ENCODE measurements at places on chromosomes 7 and 10.

- DNase-seq = peak; percentile 73
These were observed 2.6 kb downstream of the STK31 start for GRCh38 chr7:23712368-23713284.

DNA sequence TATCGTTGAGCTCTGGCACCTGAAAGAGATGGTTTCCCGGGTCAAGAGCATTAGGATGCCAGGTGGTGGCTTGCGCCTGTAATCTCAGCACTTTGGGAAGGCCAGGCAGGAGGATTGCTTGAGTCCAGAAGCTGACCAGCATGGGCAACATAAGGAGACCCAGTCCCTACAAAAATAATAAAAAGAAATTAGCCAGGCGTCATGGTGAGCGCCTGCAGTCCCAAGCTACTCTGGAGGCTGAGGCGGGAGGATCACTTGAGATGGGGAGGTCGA is 6.1 kb upstream of the KCP start:
- no peak for DNase-seq

- peak; percentile 34 for DNase-seq
These were observed 24.1 kb upstream of the FFAR4 start for GRCh38 chr10:93542358-93542791.

DNA sequence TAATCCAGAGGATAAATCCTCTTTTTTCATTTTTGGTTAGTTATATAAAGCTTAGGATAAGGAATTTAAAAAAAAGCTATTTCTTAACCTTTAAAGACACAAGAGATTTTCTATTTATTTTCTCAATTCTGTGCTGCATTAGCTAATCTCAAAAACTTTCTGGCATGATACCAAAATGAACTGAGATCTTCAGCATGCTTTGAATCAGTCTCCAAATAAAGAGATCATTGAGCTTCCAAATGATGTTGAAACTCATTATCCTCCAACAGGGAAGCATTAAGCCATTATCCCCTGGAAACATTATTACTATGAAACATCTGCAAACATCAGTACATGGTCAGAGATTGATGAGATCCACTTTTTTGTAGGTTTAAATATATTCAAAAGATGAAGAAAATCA is 350.3 kb upstream of the TEX47 start:
- DNase-seq = no peak

- peak; percentile 82 for DNase-seq
These were observed 18.2 kb downstream of the MYOF start for GRCh38 chr10:93463723-93464476.

DNA sequence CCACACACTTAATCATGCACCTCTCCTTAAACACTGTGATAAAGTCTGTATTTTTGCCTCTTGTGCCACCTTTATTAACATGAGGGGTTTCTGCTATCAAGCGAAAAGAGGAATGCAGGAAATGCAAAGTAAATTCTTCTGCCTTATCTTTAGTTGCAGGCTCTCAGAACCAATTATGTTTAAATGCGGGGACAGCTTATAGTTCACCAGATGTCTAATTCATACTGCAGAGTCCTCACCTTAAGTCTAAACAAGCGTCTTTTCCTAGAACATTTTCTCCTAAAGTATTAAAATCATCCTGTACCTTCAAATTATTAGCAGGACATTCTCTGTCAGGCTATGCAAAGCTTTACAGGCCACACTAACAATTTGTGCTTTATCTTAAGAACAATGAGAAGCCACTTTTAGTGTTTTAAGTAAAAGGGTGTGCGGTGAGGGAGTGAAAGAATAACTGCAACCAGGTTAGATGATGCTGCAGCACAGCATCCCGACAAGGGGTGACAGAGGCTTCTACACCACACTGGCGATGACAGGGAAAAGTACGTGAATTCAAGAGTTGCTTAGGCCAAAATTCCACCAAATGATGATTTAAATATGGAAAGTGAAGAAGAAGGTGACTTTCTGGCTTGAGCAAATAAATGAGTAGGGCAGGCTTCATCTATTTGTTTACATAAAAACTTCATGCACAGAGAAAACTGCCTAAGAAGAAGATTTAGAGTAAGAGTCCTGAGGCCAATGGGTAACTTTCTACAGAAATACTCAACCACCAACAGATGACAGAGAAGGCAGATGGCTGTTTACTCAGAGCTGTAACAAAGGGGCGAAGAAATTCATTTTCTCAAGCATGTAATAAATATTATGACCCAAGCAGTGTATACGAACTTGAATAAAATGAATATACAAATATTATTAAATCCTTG is 36.0 kb downstream of the EZH2 start:
- DNase-seq = no peak

- DNase-seq = no peak
These were observed 277.7 kb downstream of the DNAJB6 start for GRCh38 chr7:157614457-157615020.

DNA sequence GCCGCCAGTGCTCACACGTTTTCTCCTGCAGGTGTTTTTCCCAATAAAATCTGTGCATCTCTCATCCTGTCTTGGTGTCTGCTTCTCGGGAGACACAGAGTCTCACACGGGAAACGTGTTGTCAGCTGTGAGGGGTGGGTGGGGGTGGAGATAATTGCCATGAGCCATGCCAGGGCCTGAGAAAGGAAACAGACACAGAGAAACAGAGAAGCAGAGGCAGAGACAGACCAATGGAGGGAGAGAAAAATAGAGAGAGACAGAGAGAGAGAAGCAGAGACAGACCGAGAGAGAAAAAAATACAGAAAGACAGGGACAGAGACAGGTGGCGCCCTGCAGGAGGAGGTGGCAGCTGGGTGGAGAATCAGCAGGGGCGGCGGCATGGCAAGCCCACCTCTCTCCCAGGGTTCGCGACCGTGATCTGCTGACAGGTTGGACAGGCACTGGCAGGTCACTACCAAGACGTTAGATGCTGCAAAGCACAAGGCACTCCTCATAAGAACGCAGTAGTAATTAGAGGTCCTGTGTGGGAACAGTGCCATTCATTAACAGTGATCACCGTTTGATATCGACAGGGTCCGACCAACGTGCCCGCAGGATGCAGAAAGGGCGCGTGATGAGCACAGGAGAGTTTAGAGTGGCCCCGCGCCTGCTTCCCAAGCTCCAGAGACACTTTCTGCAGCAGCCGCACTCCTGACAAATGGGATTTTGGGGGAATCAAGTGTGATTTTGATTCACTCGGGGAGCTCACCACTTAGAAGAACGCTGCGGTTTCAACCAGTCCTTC is 70.5 kb upstream of the INSIG1 start:
- DNase-seq = no peak

DNA sequence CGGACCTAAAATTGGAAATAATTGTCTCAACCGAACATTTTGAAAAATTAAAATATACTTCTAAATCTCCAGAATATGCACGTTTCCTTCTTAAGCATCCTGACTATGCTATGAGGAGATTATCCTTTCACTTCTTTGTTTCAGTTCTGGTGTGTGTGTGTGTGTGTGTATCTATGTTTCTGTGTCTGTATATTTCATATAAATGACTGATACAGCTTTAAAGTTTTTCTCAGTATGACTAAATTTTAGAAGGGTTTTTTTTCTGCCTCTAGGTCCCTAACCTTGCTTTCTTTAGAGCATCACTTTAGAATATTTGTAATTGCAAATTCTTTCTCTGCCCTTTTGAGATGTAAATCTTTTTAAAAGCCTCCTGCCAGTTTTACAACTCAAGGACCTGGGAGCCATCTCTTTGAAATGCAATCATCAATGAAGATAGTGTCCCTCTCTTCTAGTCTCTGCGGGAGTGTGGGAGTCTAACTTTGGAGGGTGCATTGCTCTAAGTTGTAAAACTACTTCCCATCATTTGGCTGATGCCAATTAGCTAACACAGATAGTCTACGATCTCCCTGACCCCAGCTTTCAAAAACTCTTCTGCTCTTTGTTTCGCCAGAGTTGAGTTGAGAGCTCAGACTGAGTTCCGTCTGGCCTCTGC is 782.0 kb upstream of the ZWINT start:
- no peak for DNase-seq

DNA sequence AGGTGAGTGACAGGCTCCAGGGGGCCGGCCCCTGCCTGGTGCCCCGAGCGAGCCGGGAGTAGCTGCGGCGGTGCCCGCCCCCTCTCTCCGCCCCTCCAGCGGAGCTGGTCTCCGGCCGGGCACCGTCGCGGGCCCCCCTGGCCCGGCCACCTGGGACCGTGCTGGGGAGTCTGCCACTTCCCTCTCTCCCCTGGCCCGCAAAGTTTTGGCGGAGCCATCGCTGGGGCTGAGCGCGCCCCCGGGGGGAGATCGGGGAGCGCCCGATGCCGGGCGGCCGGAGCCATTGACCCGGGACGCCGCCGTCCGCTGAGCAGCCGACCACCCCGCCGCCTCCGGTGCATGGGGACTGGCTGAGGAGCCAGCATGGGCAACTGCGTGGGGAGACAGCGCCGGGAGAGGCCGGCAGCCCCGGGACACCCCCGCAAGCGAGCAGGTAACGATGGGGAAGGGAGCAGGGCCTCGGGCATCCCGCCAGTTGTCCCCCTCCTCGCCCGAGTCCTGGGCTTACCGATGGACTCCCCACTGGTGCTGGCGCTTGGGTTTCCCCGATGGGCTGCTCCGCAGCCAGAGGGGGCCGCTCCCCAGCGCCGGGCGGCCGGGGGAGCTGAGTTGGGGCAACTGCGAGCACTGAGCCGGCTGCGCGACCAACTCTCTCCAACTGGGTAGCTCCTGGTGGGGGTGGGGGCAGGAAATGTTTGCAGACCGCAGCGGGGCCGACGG is at the start of gene UBTD1:
Gene UBTD1, plus strand, starts transcription at position 84 of the 720 bp plus-strand sequence. Its CDS starts 280 bp downstream, at position 364.
- DNase-seq = peak; percentile 73

- no peak for DNase-seq
These were observed 36.9 kb downstream of the STK32C start for GRCh38 chr10:132270721-132271457.

- no peak for DNase-seq
These were observed 44.5 kb downstream of the MKI67 start for GRCh38 chr10:128081720-128082119.

DNA sequence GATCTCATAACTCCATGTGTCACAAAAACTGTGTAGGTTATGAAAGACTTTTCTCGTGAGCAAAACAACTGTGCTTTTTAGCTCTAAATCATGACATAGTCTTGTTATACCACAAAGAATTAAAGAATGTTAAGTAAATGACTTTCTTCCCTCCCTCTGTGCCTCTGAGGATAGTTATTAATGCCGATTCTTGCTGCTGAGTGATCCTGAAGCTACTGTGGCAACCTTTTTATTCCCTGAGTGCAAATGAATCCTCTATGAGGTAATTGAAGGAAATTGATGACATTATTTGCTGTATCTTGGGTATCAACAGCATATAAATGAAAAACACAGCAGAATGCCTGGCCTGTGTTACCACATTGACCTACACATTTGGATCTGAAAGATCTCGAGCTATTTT is 142.2 kb upstream of the HDAC9 start:
- no peak for DNase-seq

- DNase-seq = no peak
These were observed 9.4 kb downstream of the EFCAB10 start for GRCh38 chr7:105571891-105572290.

- DNase-seq = no peak
These were observed 59.7 kb downstream of the DNAJB6 start for GRCh38 chr7:157396316-157397035.

- no peak for DNase-seq
These were observed 61.0 kb upstream of the SFMBT2 start for GRCh38 chr10:7471720-7472367.

- no peak for DNase-seq
These were observed 7.1 kb upstream of the FAM204A start for GRCh38 chr10:118349235-118349634.

GRCh38 chr10:69682955-69683474 is 53.0 kb downstream of the FAM241B start:
- DNase-seq = no peak

DNA sequence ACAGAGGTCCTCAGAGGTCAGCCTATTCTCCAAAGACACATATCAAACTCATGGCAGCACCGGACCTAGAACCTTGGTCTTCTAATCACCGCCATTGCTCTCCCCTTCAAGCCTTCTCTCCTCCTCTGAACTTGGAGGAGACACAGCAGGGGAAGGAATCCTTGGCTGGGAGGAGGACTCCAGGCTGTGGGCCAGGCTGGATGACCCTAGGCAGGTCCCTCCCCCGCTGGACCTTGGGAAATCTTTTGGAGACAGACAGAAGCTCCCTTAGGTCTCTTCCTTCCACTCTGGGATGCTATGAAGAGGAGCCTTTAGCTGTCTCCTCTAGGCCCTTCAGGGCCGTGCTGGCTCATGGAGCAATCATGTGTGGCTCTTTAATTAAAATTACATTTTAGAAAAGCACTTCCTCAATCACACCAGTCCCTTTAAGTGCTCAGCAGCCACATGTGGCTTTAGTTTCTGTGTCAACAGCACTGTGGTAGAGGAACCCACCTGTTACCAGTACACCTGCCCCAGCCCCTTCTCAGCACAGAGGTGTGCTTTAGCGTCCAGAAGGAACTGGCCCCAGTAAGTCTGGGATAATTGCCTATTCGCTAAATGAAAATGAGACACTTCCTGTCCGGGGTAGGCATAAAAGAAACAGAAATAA is 238.2 kb downstream of the CELF2 start:
- peak; percentile 1 for DNase-seq

DNA sequence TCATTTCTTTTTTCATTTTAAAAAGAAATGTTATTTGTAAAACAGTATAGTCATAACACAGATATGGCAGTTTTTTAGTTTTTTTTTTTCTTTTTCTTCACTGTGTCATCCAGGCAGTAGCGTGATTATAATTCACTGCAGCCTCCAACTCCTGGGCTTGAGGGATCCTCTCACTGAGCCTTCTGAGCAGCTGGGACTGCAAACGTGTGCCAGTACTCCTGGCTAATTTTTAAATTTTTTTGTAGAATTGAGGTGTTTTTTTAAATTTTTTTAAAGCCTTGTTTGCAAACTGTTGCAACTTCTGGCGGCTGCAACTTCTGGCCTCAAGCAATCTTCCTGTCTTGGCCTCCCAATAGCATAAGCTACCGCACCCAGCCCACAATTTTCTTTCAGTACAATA is 63.0 kb downstream of the HELLS start:
- DNase-seq = no peak

DNA sequence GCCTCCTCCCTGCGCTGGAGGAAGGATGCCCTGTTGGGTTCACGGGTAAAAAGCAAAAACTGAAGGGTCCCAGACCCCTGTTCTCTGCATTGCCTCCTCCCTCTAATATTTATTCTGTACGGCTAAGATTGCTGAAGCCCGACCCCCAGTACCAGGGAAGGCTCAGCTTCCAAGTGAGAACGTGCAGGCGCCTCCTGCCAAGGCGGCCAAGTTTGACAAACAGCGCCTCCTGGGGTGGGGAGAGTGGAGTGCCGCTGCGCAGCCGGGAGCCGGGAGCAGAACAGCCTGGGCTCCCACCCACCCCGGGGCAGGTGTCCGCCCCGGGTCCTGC is 4.7 kb upstream of the EBF3 start:
- peak; percentile 15 for DNase-seq

DNA sequence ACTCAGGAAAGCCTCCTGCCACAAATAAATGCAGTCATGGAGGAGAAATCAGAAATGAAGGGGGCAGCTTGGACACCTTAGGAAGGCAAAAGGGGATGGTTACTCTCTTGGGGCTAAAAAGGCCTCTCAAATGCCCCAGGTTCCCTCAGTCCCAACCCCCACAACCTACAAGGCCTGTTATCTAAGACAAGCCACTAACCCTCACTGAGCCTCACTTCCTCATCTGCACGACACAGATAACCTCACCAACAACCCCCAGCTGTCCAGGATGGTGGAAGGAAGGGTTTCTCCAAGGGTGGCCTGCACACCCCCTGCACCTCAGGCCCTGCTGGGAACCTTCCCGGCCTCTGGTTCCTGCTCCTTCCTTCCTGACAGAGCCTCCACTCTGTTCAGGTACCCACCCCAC is 29.2 kb downstream of the SORBS1 start:
- no peak for DNase-seq

Measured in EH (cell line).